ENCODE measurements at places on chromosomes 13 and 19. TPM values are rescaled to one million over a fixed set of nuclear protein-coding genes. Genes with fewer than 3 reads are reported as not detected.

GRCh38 chr13:90485436-90485835, 862.1 kb upstream of the MIR17HG start:
- DNase-seq, result no peak

DNA sequence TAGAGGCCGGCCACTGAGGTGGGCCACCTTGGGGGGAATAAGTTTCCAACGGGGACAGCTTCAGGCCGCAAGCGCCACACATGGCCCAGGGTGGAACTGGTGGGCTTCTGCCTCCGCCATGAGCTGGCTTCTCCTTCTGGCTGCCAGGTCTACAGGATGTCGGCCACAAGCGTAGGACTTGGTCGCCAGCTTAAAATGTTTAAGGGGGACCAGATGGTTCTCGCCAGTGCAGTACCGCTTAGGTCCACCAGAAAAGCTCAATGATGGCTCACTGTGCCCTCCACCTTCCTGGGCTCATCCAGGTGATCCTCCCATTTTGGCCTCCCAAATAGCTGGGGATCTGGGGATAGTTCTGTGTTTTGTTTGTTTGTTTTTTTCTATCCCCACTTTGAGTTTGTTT, 38.7 kb upstream of the ZNF254 start:
- DNase-seq, result no peak

GRCh38 chr19:3458229-3459088, 21.9 kb downstream of the SMIM24 start:
- no peak for DNase-seq

RNF17 gene
- not detected for total RNA-seq

GRCh38 chr13:37869756-37870488, at the start of gene TRPC4:
Gene TRPC4, minus strand, starts transcription at chr13:37869772. Its CDS starts 86,439 bp downstream, at chr13:37783333.
- DNase-seq, result no peak

ZNF763 gene
- total RNA-seq, result not detected

FXYD1 gene
- total RNA-seq, result 7.8 TPM

GRCh38 chr13:37652596-37652995, 54.0 kb upstream of the POSTN start:
- no peak for DNase-seq

LIG4 gene
- 7.4 TPM for total RNA-seq

DNA sequence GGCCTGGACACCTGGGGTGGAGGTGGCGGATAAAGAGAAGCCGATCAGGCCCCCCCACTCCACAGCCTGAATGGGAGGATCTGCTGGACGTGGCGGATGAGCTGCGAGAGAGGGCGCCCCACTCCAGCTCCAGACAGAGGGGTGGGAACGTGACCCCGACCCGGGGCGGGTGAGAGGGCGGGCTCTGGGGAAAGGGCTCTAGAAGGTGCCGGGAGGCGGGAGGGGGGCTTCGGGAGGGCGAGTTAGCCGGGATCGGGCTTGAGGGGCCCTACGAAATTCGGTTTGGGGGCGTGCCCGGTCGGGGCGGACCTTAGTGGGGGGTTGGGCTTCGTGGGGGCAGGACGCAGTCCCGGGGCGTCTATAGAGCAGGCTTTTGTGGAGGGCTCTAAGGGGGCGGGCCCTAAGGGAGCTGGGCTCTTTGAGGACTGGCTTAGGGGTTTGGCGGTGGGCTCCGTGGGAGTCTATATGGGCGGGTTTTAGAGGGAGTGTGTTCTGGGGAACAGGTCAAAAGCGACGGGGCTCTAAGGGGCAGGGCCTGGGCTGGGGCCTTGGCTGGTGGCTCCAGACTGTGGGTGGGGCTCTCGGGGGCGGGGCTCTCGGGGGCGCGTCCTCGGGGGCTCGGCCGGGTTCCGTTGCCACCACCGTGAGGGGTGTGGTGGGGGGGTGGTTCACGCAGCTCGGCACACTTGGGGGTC, 4.1 kb upstream of the NANOS3 start:
- DNase-seq, result no peak

AMER2 gene
- total RNA-seq, result not detected

ADGRE3 gene
- not detected for total RNA-seq

DNA sequence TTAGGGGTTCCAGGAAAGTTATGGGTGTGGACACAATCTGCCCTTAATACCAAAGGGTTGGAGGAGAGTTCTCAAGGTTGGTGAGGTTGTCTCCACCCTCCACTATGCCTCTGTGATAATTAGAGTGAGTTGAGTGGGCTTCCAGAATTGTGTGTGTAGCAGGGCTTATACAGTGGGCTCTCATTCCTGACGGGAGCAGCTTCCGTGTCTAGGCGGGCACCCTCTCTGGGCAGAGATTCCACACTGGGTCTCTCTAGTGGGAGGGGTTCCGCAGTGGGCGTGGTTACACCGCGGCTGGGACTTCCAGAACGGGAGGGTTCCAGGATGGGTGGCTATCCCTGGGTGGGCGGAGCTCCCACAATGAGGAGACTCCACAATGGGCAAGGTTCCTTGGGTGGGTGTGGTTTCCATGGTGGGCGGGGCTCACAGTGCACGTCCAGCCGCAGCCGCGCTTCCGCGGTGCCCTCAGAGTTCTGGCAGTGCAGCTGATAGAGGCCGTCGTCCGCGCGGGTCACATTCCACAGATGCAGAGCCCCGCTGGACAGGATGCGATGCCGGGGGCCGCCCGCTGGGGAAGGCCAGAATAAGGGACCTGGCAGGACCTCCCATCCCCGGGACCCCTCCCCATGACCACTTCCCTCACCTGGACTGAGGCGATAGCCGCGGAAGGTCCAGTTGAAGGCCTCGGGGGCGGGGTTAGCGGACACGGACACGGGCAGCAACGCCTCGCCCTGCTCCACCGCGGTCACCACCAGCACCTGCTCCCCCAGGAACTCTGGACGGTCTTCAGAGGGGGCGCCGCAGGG, 8.4 kb downstream of the NPHS1 start:
- DNase-seq, result peak; percentile 74

DNA sequence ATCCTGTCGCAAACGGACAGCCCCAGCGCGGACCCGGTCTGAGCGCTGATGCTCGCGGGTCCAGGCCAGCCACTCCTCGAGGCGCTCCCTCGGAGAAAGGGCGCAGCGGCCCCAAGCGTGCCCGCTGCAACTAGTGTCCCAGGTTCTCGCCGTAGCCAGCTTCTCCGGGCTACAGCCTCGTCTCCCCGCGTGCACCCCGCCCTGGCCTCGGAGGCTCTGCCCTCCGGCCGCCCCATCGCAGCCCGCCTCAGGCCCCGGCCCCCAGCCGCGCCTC, 487 bp downstream of the FLT1 start:
- no peak for DNase-seq

DNA sequence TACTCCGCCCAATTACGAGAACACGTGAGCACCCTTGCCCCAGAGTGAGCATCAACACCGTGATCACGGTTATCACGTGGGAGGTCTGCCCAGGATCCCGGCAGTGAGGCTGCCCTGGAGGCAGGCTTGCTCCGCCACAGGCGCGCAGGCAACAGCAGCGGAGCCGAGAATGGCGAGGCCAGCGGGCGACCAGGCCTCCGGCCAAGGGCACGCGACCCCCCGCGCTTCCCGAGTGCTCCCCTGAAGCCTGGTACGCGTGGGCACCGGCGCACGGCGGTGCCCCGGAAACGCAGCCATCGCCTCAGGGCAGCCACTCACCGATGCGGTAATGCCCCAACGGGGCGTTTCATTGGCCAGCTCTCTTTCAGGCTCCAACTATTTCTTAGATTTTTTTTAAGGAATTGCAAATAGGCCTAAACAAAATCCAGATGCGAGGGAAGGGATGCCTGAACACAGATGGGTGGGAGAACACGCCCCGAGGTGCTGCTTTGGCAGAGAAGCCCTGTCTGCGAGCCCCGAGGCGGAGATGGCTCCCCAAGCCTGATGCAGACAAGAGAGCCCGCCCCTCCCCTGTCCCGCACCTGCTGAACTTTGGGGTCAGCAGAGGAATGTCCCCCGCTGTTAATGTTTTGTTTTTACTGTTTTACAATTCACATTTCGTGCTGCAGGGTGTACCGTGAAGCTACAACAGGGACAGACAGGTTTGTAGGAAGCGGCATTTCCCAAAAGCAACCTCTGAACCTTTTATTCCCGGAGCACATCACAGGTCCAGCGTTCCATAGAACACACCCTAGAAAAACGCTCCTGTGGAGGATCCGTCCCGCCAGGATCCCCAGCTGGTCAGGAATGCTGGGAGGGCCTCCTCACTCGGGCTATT, 132.7 kb downstream of the ZDHHC20 start:
- DNase-seq, result no peak

ZNF626 gene
- total RNA-seq, result not detected
